HT1080 (cell line): ENCODE measurements at places on chromosomes 7 and 10.

DNA sequence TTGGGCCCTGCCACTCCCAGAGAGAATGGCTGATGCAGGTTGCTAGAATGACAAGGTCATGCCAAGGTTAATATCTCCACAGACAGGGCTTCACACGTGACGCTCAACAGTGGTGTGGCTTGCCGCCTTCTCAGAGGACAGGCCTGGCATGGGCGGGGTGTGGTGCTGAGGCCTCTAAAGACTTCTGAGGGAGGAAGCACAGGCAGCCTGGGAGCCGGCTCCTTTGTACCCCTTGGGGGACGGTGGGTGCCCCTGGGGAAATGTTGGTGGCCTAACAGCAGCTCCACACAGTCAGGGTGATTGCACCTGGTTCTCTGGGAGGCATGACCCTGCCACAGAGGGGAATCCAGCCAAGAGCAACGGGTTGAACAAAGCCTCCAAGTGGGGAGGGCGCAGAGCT, 115.1 kb downstream of the PKD1L1 start:
- no peak for DNase-seq

DNA sequence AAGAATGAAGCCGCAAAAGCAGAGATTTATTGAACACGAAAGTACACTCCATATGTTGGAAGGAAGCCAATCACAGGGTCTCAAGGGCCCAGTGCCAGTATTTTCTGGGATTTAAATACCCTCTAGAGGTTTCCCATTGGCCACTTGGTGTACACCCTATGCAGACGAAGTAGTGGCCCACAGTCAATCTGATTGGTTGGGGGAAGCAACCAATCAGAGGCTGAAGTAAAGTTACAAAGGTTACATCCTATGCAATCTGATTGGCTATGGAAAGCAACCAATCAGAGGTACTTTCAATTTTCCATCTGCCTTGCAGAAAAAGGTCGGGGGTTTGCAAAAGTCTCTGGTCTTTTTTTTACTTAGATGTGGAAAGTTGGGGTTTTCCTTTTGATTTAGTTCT, 481.3 kb upstream of the NRP1 start:
- DNase-seq: peak; percentile 6

DNA sequence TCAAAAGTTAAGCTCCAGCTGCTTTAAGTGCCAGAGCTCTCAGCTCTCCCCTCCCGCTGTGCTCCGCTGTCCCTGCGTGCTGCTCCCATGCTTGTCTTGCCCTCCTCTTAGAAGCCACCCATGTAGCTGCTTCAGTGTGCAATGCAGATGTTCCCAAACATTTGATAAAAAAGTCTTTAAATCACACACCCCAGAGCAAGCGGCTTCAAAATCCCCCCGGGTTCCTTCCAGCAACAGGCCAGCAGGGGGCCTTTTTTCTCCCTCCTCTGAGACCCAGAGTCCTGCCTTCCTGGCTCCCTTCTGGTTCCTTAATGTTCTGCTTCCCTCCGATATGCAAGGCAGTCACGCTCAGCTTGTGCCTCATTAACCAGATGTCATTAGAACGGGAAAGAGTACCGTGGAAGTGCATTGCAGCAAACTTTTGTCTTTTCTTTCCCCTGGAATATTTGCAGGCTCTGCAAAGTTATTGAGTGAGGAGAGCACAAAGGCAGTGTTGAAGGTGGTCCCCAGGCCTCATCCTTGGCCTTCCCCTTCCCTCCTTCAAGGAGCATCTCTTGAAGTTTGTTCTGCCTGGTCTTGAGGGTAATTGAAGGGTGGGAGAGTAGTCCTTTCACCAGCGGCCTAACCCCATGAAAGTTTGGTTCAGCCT, 25.5 kb downstream of the LDB3 start:
- peak; percentile 34 for DNase-seq

GRCh38 chr7:13181216-13181615, 493.8 kb downstream of the ARL4A start:
- no peak for DNase-seq
